Common myeloid progenitor, CD34-positive (primary cell): ENCODE measurements at places on chromosomes 2 and 18.

- no peak for DNase-seq
Observed at GRCh38 chr18:4207383-4207985, 247.6 kb downstream of the DLGAP1 start.

GRCh38 chr2:223062396-223062795, 10.4 kb downstream of the KCNE4 start:
- DNase-seq: no peak

DNA sequence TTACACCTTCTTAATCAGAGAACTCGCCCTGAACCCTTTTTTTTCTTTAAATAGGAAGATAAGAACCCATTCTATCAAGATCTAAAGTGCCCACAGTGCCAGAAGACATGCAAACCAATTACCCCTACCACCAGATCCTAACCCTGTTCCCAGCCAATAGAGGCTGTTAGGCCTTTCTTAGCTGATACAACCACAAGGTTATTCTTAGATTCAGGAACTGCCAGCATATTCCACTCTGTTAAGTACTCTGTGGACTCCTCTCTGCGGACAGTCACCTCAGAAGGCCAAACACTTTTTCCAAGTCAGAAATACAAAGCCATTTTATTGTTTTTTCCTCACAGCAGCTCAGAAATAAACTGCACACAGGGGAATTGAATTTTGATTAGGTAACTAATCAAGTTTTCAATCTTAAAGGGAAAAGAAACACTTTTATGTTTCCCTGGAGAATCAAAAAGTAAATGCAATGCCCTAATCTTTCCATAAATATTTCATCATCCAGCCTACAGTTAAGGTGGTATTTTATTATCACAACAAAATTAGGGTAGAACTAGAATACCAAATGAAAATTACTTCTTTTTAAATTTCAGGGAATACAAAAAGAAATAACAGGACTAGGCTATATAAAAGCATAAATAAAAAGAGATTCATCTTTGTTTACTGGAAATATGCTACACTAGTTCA, 111.4 kb downstream of the NBAS start:
- DNase-seq: peak; percentile 55

- DNase-seq: peak; percentile 66
Observed at GRCh38 chr2:175690113-175690837, 311.8 kb downstream of the LNPK start.

- peak; percentile 69 for DNase-seq
Observed at GRCh38 chr2:68721482-68722101, 13.0 kb upstream of the ARHGAP25 start.

- DNase-seq: no peak
Observed at GRCh38 chr2:62293490-62294271, 97.8 kb downstream of the B3GNT2 start.
